Suprapubic skin (tissue), 4 donors: ENCODE measurements at places on chromosomes 2 and 18. TPM values are rescaled to one million over a fixed set of nuclear protein-coding genes. Genes with fewer than 3 reads are reported as not detected.

Gene NEU2
- total RNA-seq, result 1.7 TPM

Gene NCKAP5
- 6.4 TPM for total RNA-seq

- no peak for DNase-seq
Observed at GRCh38 chr18:23194155-23194996, 59.1 kb downstream of the CABLES1 start.

DNA sequence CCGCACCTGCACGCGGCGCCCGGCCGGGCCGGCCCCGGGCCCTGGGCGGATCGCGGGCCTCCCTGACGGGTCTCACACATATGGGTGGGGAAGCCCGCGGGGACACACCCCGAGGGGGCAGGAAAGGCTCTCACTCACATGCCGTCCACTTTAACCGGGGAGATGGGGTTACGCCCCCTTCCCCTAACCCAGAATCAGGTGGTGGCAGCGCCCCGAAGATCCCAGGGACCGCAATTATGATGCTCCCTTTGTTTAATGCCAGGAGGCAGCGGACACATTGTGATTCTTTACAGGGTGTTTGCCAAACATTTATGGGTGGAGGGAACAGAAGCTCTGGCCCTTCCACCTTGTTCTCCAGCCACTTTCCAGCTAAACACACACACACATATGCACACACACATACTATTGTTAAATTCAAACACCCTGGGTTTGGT is 424 bp upstream of the ANKRD44 start:
- no peak for DNase-seq

DNA sequence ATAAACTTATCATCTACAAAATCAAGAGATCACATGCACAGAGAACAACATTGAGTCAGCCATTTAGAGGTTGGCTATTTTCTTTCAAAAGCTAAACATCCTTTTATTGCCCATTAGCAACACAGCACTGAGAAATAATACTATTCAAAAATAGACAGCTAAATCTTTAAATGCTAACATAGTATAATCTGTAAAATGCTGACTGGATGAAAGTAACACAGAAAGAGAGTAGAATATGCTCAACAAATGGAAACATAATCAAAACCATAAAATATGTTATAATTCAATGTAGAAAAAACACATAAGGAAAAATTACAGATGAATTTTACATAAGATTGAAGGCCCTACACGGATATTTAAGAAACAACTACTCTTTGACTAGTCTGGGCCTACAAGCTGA is 56.5 kb upstream of the COL3A1 start:
- DNase-seq, result no peak

GRCh38 chr2:107747964-107748583 is 78.6 kb upstream of the RGPD4 start:
- DNase-seq, result no peak

DNA sequence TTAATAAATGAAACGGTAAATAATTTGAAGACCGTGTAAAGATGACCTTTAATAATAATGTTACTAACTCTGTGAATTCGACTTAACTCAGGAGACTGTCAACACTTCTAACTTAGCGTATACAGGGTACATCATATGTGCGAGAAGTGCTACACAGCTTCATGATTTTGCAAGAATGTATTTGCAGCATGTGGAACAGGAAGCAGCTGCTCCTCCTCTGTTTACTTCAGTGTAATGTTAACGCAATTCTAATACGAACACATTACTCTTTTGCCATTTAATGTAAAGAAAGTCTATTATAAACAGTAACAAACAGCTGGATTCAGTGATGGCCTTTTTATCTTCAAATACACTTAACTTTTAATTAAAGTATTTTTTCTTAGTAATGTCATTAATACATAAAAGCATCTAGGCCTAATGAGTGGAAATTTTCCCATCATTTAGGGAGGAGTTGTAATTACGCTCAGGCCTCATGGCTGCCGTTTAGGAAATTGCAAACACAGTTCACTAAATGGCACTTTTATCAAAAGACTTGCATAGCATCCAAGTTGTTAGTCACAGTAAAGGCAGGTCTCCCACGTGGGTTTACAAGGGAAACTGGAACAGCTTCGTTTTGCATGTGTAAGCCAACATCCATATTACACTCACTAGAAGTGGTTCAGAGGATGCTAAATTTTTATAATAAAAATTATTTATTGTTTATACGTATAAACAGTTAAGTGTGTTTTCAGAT is 635.7 kb downstream of the FBXO15 start:
- no peak for DNase-seq

Gene BIN1
- total RNA-seq, result 8.8 TPM

Gene LNPK
- total RNA-seq, result 23.1 TPM

GRCh38 chr2:218895759-218896500 is 15.3 kb downstream of the WNT10A start:
- no peak for DNase-seq

Gene EVA1A
- total RNA-seq, result 5.7 TPM

Gene REG1A
- 1.5 TPM for total RNA-seq

Gene RBKS
- total RNA-seq, result 1.3 TPM

- no peak for DNase-seq
Observed at GRCh38 chr2:234451852-234452625, 44.8 kb downstream of the ARL4C start.

GRCh38 chr2:2362181-2362580 is 31.1 kb upstream of the MYT1L start:
- no peak for DNase-seq

DNA sequence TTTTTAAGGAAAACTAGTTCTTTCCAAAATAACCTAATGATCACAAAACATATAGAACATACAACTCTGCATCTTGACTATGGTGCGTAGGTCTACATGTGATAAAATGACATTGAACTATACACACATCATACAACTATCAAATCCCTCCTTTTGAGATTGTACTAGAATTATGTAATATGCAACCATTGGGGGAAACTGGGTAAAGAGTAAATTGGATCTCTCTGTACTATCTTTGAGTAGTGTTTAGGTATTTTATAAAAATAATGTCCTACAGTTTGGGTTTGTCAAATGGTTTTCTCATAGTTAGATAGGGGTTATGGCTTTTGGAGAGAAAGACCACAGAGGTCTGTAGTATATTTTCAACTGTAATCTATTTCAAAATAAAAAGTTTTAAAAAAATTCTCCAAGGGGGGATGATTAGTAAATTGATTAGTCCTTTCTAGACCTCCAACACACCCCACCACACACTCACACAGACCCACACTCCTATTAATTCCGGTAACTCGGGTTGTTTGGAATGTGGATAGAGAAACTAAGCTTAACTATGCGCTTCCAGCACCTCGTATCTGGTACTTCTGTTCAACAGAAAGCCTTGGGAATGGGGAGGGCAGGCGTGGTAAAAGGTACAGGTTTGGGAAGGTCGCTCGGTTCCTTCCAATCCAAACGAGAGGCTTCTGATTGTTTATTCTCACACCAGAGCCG is 695 bp upstream of the BIRC6 start:
- DNase-seq, result no peak

- no peak for DNase-seq
Observed at GRCh38 chr18:68909579-68909978, 111.7 kb downstream of the CCDC102B start.

GRCh38 chr2:54085069-54085468 is 30.3 kb upstream of the ACYP2 start:
- DNase-seq, result no peak

GRCh38 chr2:71503837-71504236 is 50.5 kb downstream of the DYSF start:
- DNase-seq, result no peak

Gene RAB6C
- not detected for total RNA-seq

Gene TTR
- total RNA-seq, result not detected

- DNase-seq, result no peak
Observed at GRCh38 chr2:216584112-216584511, 49.1 kb upstream of the IGFBP2 start.

DNA sequence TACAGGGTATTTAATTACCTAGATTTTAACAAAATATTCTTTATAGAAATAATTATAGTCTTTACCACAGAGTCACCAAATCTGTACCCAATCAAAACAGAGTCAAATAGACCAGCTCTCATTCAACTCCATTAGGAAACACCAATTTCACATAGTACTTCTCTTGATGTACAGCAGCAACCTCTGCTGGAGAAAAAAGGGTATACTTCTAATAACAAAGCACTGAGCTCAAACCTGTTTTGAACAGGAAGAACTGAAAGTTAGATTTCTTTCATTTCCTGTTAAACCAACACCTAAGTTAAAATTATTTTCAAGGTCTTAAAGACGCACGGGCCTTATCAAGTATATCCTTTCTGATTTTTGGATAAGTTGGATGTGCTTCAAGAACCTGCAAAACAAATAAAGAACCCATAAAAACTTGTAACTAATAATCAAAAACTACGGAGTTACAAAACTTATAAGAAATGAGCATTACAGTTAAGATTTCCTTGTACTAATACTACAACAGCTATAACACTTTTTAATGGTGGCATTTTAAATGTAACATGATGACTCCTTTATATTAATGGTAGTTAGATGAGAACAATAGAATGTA is 79.0 kb downstream of the TTC21B start:
- no peak for DNase-seq

DNA sequence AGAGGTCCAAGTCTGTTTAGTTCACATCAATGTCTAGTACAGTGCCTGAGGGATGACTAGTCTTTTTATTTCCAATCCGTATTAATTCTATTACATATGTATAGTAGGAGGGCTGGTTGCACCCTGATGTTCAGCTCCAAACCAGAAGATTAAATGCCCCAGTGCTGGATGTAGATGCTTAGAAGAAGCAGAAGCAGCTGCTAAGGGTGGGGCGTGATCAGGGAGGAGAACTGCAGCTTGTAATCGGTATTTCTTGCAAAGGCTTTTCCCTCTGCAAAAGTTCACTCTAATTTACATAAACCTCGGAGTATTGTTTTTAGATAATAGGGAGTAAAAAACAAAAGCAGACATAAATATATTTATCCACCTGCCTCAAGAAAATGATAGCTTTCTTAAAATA is 145.3 kb upstream of the ITGA4 start:
- DNase-seq, result no peak

GRCh38 chr2:26946841-26947784 is 23.3 kb upstream of the MAPRE3 start:
- no peak for DNase-seq

Gene RAD51AP2
- 0.89 TPM for total RNA-seq

Gene CETN1
- not detected for total RNA-seq

DNA sequence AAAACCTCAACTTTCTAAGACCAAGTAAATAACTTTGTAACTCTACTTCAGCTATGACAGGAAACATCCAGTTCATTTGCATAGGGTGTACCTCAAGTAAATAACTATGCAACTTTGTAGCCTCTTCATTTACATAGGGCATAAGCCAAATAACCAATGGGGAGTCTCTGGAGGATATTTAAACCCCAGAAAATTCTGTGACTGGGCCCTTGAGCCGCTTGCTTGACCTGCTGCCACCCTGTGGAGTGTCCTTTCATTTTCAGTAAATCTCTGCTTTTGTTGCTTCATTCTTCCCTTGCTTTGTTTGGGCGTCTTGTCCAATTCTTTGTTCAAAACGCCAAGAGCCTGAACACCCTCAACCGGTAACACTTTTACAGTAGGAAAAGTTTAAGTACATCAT is 1112.7 kb upstream of the NRXN1 start:
- no peak for DNase-seq

- no peak for DNase-seq
Observed at GRCh38 chr2:152445791-152446201, 110.8 kb downstream of the FMNL2 start.
